CMK (cell line): ENCODE measurements at places on chromosomes 6 and 20.

DNA sequence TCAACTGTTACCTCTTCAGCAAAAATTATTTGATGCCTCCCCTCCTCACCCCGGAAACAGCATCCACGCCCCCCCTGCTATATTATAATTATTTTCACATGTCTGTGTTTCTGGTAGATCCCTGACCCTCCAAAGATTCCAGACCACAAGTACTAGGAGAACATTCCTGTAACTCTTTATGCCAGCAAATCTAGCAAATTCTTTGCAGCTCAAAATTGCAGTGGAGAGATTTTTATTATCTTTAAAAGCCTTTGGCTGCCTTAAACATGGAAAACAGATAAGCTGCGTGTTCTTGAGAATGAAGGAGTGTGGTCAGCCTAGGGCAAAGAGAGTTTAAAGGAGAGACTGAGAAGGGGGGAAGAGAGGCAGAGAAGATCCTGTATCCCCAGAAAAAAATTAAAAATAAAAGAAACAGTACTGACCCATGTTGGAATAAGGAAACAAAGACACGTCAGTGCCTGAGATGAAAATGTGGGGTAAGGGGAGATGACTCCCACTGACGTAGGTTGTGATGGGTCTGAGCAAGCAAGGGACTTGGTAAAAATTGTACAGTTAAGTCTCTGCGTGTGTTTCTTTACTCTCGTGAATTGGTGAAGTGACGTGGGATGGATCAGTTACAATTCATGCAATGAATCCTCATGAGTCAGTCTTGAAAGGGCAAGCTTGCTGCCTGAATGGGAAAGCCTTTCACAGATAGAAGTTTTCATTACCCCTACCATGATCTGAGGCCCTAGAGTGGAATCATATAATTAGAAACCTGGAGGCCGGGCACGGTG, 8.3 kb downstream of the ID4 start:
- no peak for DNase-seq

DNA sequence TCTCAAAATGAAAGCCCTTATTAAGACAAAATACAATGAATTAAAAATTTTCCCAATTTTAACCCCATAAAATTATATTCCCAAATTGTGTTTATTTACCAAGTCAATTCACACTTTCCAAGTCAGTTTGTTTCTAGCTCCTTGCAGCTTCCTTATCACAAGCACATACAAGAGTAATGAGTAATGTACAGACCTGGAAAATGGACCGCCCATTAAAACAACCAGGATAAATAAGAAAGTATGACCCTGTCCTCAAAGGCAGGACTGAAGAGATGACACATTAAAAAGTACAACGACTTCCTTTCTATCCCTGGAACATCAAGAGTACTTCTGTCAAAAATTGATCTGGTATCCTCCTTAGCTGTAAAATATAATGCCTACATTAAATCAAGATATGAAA, 47.1 kb upstream of the TMX4 start:
- DNase-seq, result no peak

DNA sequence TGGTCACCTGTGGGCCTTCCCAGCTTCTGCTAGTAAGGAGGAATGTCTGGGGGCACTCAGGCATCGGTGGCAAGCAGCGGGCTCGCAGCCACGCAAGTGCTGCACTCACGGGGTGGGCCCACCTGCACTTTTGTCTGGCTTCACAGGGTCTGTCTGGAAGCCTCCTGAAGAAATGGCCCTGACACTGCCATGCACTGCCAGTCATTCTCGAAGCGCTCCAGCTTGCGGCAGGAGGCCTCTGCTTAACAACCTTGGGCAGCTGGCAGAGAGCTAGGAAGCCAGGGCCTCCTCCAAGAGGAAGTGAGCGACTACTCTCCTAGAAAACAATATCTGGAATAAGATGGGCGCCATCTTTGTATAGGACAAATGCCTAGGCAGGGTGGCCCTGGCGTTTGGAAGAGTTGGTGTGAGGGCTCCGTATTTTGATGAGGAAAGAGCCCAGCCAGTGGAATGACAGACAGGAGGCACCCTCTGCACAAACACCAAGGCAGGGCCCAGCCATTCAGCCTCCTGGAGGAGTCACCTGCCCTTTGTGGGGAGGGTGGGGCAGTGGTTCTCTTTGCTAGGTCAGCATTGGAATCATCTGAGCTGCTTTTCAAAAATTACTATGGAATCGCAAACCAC, 113.9 kb downstream of the SYNDIG1 start:
- DNase-seq, result no peak

DNA sequence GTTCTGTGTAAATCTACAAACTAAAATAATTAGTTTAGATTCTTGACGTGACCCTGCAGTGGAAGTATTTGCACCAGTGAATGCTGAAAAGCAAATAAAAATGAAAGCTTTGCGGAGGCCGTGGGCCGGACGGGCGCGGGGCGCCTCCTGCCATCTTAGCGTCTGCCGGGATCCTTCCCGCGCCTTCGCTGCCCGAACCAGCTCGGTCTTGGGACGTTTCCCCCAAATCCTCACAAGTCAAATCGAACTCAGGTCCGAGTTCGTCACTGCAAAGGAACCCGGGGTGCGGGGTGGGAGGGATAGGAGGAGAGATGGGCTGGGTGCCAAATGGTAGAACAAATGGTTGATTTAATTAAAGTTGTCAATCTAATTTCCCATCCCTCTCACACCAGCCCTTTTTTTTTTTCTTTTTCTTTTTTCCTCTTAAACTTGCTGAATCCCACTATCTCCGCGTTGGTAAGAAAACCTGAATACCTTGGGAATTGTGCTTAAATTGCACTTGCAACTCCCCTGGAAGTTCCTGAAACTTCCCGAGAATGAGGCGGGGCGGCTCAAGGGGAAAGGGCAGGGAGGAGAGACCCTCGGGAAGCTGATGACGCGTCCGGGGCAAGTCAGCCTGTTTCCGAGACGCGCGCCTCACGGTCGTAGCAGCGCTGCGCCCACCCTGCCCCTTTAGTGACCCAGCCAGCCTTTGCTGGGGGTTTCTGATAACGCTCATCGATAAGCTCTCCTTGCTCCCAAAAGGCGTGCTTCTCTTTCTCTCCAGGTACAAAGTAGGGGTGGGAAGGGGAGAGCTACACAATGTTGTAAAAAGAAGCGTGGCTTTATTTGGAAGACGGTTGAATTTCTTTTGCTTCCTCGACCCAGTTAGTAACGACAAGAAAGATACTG, 1.8 kb downstream of the GJA1 start:
- DNase-seq, result no peak

- no peak for DNase-seq
Measured at GRCh38 chr20:58691773-58692578, 624 bp upstream of the NPEPL1 start.

DNA sequence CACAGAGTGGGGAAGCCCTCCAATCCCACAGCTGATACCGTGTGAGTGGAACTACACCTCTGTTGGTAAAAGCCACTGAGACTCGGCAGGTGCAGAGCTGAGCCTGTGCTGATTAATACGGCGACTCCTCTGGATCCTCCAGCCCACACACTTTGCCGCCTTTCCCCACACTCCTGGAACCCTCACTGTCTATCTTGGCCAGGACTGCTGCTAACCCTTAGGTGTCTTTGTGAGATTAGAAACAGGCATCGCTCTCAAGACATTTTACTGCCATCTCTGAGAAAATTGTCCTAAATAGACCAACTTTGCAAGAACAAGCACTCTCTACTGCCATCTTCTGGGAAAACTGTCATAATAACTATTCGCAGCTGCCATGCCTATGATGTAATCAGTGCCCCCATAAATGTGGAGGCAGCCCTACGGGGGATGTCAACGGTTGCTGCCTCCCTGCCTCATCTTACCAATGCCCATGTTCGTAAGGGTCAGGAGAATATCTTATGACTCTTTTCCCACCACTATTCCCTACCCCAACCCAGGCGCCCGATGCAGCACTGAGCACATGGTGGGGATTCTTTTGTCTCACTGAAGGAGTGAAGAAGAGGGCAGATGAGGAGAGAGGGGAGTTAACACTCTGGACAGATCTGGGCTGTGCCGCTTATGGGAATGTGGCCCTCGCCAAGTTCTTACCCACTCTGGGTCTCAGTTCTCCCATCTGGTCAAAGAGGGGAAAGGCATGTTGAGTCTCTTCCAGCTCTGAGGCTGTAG, 26.1 kb upstream of the KCNB1 start:
- no peak for DNase-seq

DNA sequence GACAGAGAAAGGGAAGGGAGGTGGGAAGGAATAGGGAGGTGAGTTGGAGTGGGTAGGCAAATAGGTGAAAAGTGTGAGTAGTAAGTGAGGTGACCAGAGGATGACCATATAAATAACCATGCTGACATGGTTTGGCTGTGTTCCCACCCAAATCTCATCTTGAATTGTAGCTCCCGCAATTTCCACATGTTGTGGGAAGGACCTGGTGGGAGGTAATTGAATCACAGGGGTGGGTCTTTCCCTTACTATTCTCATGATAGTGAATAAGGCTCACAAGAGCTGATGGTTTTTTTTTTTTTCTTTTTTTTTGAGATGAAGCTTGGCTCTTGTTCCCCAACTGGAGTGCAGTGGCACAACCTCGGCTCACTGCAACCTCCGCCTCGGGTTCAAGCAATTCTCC, 21.5 kb upstream of the SMIM13 start:
- no peak for DNase-seq

- no peak for DNase-seq
Measured at GRCh38 chr6:123439371-123439770, 197.4 kb downstream of the TRDN start.

GRCh38 chr6:15602154-15602553, 60.7 kb downstream of the DTNBP1 start:
- DNase-seq, result no peak

DNA sequence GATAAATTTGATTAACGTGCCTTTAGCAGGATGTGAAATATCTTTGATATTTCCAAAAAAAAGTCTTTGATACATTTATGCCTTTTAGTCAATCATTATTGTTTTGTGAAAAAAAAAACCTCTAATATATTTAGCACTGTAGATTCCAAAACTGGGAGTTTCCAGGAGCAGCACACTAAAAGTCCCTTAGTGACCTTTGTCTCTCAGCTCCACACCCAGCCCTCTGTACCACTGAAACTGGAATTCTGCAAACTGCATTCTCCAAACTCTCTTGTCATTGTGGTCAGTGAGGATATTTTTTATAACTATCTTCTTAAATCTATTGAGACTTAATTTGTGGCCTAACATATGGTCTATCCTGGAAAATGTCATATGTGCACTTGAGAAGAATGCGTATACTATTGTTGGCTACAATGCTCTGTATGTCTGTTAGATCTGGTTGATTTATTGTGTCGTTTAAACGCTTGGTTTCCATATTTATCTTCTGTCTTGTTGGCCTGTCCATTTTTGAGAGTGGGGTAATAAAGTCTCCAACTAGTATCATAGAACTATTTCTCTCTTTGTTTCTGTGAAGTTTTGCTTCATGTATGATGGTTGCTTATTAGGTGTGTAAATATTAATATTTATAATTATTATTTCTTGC, 73.2 kb upstream of the CNKSR3 start:
- DNase-seq, result no peak

GRCh38 chr6:45191414-45191813, 136.7 kb upstream of the RUNX2 start:
- DNase-seq, result no peak

DNA sequence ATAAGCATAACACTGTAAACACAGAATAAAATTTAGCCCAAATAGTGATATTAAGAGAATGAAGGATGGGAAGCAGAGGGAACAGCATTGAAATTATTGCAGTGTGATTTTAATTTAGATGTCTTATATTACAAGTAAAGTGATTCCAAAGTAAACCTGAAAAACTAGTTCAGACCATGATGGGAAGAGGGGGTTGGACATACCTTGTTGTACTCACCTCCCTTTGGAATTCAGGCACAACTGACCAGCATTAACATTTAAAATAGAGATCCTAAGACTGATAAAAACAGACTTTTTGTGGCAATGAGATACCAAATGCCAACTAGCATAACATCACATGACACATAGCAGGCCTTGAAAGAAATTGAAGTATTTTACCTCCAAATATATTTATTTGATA, 262.6 kb upstream of the PRND start:
- DNase-seq, result no peak

DNA sequence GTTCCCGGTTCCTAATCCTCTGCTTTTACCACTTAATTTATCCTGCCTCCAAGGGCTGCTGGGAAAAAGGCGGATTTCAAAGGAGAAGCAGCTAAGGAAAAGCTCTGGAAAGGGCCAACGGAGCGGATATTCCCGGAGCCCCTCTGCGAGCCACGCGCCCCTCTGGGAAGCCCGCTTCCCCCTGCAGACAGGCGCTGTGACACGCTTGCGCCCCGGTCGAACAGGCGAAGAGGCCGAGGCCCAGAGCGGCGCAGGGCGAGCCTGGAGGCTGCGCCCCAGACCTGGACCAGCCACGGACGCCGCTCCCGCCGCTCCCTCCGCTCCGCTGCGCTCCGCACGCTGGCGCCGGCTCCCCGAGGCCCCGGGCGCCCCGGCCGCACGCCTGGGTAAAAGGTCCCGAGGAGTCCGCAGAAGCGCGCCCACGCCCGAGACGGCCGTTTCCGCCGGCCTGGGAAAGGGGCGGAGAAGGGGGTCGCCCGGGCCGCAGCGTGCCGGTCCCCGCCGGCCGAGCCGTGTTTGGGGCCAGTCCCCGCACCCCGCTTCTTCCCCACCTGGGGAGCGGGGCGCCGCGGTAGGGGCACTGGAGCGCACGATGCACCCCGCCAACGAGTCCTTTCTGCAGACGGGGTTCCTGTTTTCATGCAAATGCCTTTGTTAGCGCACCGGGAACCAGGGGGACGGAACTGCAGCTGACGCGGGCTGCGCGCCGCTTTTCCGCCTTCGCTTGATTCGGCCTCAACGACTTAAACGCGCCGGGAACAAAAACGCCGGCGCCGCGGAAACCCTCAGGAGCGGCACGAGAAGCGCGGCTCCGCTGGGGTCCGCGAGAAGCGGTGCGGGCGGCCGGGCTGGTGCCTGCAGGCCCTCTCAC, 91.9 kb upstream of the SIRPA start:
- no peak for DNase-seq

- no peak for DNase-seq
Measured at GRCh38 chr6:119350202-119350951, 816 bp upstream of the MAN1A1 start.

DNA sequence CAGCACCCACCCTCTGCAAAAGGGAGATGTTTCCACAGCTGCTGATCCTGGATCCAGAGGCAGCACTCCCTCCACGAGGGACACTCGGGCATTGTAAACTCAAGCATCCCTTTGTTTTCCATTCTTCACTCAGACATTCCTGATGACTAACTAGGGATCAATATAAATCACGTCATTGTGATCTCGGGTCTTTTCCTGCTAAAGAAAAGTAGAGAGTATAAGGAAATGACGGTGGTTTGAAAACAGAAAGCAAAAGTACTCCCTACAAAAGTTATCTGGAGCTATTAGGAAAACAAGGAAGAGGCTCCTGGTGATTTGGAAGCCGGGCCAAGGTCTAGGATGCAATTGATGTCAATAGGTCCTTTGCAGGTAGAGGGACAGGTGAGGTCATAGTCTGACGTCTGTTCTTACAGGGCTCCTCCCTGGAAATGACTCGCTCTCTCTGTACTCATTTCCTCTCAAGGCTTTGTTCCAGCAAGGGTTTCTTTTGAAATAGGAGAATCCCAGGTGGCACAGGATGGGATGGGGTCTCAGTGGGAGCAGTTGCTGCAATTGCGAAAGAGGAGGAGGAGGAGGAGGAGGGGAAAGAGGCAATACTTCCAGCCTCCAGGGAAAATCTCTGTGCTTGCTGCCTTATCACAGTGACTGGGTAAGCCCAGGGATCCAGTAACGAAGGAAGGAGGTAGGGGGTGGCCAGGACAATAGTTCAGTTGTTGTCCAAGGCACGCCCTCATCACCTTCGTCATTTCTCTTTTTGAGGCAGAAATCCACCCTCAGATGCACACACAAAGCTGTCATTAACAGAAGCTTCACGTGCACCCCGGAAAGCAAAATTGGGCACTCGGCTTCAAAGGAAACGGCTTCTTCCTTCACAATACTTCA, 222.8 kb downstream of the LY86 start:
- no peak for DNase-seq
